ENCODE measurements at places on chromosomes 7 and 10. TPM values are rescaled to one million over a fixed set of nuclear protein-coding genes. Genes with fewer than 3 reads are reported as not detected.

- peak; percentile 56 for DNase-seq
Measured at GRCh38 chr10:7412237-7412927, 1.5 kb upstream of the SFMBT2 start.

CDC14C gene
- not detected for total RNA-seq

GRCh38 chr7:107157091-107157490, 11.7 kb upstream of the HBP1 start:
- DNase-seq = no peak

DNA sequence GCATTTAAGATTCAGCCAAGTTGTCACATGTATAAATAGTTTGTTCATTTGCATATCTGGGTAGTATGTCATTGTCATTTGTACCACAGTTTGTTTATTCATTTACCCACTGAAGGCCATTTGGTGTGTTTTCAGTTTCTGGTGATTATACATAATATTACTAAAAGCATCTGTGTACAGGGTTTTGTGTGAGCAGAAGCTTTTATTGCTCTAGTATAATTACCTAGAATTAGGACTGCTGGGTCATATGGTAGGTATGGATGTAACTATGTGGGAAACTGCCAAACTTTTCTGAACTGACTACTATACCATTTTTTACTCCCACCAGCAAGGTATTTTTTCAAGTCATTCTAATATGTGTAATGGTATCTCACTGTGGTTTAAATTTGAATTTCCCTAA, 584.0 kb upstream of the GHITM start:
- no peak for DNase-seq

GRCh38 chr7:4681886-4682620, at the start of gene FOXK1:
FOXK1 (plus strand) TSS chr7:4682295; CDS start chr7:4682309, 14 bp downstream.
- DNase-seq = peak; percentile 79

FAM25G gene
- not detected for total RNA-seq

GRCh38 chr10:5435328-5435727, 23.0 kb downstream of the NET1 start:
- no peak for DNase-seq

DNA sequence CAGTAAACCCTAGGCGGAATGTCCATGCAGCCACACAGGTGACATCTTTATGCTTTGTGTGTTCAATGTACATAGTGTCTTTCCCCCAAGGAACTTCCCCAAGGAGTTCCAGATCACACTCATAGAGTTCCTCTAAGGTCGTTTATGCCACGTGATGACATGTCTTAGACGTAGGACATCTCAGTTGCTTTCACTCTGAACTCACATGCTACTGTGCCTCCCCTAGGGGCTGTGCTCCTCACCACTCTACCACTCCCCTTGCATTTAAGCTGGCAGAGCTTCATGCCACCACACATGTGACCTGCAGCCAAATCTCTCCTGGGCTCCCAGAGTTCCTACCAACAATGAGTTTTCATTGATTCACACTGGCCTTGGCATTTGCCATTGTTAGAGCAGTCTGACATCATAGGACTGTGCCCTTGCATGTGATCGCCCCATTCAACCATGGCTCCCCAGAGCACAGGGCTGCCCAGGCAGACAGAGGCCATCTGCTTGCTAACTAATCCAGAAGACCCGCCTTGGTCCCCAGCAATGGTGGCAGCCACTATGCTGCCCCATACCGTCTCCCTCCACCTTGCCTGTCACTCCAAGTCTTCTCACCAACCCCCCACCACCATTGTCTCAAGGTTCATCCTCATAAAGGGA, 95.3 kb upstream of the MACROH2A2 start:
- no peak for DNase-seq

DNA sequence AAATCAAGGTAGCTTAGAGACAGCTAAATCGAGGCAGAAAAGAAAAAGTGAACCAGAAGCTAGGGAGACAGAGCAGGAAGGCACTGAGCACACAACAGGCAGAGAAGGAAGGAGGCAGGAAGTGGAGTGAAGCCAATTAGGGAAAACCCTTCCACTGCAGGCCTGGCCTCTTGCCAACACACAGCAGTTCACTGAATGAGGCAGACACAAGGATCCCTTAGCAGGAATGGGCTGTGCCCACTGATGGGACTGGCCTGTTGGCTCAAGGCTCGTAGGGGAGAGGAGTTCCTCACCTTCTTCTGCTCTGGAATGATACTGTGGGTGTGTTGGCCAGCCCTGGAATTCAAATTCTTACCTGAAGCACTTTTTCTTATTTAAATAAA, 220.3 kb upstream of the STK17A start:
- no peak for DNase-seq

TMEM270 gene
- not detected for total RNA-seq

PDE6C gene
- total RNA-seq = not detected

TWIST1 gene
- total RNA-seq = 12.3 TPM

GRCh38 chr10:102455893-102456471, 4.6 kb upstream of the C10orf95 start:
- DNase-seq = peak; percentile 57

DNA sequence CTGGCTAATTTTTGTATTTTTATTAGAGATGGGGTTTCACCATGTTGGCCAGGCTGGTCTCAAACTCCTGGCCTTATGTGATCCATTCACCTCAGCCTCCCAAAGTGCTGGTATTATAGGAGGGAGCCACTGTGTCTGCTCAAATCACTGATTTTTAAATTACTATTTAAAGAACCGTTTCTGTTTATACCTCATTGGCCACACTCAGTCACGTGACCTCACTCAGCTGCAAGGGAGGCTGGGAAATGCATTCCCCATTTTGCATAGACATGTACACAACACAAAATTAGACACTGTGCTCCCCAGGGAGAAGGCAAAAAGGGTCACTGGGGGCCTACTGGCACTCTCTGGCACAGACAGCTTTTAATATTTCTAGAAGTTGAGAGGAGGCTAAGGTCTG, 13.6 kb upstream of the CALU start:
- no peak for DNase-seq

DNA sequence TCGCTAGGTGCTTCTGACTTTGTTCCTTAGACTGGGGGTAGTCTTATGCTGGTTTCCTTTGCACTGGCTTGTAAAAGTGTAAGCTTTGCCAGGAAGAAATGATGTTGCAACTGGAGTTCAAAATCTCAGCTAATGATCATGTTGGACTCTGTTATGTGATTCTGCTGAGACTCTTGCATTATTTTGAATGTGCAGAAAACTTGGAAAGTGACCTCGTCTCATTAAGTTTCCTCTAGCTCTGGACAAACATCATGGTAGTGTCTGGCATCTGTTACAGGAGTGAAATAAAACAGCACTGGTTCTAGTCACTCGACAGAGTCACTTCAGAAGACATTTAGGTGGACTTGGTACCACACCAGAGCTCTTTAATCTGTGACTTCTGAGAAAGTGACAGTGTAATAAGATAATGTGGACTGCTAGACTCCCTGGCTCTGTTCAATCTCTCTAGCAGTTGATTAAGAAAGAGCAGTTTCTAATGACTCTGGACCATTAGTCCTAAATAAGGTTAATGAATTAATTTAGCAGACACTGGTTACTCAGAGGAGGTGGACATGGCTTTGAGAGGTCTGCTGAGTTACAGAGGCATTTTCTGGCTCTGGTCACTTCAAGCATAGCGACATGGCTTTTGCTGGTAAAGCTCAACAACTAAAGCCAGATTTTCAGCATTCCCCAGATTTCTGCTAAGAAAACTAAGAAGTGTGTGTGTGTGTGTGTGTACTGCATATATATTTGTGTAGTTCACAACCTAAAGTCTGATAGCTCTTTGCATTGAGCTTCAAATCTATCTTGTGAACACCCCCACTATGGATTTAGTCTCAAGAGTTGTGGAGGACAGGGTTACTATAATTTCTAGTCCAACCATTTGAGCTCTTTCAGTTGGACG, 2.0 kb downstream of the NRP1 start:
- DNase-seq = no peak

FGFR2 gene
- total RNA-seq = 30.3 TPM

NPY gene
- total RNA-seq = 9.9 TPM

TCERG1L gene
- 0.32 TPM for total RNA-seq

GRCh38 chr7:82051601-82052000, 281.8 kb upstream of the HGF start:
- no peak for DNase-seq

- no peak for DNase-seq
Measured at GRCh38 chr10:61559615-61560014, 103.1 kb upstream of the CABCOCO1 start.

TMEM273 gene
- total RNA-seq = not detected

All from adrenal gland (tissue), 19 donors.